ENCODE measurements at places on chromosomes 11 and 22. TPM values are rescaled to one million over a fixed set of nuclear protein-coding genes. Genes with fewer than 3 reads are reported as not detected.

- no peak for DNase-seq
Measured at GRCh38 chr11:95562196-95562921, 227.2 kb downstream of the FAM76B start.

- no peak for DNase-seq
Measured at GRCh38 chr22:39408807-39409206, 9.2 kb downstream of the TAB1 start.

GRCh38 chr22:41198027-41198580, 7.0 kb upstream of the L3MBTL2 start:
- DNase-seq: peak; percentile 37

DNA sequence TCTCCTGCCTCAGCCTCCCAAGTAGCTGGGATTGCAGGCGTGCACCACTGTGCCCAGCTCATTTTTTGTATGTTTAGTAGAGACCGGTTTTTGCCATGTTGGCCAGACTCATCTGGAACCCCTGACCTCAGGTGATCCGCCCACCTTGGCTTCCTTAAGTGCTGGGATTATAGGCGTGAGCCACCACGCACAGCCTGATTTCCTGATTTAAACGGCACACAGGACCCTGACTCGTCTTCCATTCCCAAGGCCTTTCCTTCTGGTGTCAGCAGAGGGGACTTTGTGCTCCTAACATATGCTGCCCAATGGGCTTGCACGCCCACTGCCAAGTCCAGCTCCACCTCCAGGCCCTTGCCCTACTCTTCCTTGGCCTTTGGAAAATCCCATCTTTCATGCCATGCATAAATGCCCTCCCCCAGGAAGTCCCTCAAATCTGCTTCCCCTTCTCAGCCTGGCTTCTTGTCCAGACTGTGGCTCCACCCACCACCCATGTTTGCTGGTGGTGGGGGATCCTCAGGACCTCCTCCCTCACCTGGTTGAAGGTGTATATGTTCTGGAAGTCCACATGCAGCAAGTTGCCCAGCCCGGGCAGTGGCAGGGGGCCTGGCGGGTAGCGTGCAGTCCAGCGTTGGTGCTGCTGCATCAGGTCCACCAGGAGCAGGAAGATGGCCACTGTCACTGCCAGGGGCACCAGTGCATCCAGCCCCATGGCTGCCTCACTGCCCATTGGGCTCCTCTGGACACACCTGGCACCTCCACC, 23.9 kb upstream of the CYP2D6 start:
- no peak for DNase-seq

DNA sequence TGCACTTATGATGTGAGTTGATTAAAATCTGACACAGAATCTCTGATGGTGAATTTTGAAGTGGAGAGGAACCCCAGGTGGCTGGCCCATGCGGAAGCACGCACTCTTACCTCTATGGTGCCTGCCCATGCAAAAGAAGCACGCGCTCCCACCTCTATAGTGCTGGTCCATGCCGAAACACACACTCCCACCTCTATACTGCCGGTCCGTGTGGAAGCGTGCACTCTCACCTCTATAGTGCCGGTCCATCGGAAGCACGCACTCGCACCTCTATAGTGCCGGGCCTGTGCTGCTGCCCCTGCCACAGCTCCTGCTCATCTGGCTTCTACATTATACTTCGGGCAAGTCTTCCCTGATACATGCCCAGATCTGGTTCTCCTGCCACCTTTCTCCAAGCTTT, 36.8 kb upstream of the SLC25A1 start:
- DNase-seq: no peak

- DNase-seq: peak; percentile 36
Measured at GRCh38 chr11:73157101-73158010, 15.2 kb upstream of the FCHSD2 start.

DNA sequence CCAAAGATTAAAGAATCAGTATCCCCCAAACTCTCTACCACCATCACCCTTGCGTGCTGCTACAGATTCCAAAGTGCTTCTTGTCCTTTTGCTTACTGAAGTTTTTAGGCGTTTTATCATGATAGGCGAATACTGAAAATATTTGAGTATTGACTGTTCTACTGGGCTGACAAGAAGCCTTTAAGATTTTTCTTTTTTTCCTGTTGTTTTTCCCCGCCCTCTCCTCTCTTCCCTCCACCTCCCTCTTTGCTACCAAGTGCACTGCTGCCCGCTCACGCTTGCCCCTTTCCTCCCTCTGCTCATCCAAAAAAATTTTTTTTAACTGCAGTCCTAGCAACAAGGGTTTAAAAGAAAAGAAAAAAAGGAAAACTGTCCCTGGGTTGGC, 679 bp downstream of the SPCS2 start:
- no peak for DNase-seq

- no peak for DNase-seq
Measured at GRCh38 chr11:73406619-73407018, 30.4 kb downstream of the RELT start.

DNA sequence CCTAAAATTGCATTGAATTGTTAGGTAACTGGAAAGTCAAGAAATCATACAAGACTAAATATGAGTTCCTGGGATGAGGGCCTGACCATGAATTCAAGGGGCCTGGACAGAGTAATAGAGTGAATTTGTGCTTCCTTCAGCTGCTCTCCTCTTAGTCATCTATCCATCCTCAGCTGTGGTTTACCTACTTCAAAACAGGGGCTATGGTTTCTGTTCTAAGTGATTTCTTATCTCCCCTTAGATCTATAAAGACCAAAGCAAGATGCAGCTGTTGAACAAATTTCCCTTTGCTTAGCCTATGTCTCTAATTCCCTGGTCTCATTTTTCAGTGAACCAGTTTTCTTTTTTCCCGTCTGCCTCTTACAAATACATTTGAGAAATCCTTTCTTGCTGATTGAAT, 428.5 kb downstream of the FAM181B start:
- peak; percentile 1 for DNase-seq

- DNase-seq: peak; percentile 51
Measured at GRCh38 chr11:121964591-121964990, 151.4 kb downstream of the BLID start.

DNA sequence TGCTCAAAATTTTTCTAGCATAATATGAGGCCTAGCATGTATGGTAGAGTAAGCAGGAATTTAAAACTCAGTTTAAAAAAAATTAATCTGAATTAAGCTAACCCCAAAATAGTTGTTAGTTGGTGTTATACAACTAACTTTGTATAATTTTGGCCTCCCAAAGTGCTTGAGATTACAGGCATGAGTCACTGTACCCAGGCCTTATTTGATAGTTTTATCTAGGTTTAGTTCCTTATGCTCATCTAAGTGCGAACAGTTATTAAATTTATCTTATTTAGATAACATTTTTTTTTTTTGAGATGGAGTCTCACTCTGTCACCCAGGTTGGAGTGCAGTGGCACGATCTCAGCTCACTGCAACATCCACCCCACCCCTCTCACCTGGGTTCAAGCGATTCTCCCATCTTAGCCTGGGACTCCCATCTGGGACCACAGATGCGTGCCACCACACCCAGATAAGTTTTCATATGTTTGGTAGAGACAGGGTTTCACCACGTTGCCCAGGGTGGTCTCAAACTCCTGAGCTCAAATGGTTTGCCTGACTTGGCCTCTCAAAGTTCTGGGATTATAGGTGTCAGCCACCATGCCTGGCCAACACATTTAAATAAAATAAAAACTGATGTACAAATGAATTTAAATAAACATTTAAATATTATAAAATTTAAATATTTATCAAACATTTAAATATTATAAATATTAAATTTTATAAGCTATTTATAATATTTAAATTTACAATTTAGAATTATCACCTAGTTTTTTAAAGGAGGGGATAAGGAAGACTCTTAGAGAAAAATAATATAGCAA, 7.5 kb downstream of the IL18 start:
- DNase-seq: no peak

- no peak for DNase-seq
Measured at GRCh38 chr11:285894-286220, 3.1 kb upstream of the PGGHG start.

DNA sequence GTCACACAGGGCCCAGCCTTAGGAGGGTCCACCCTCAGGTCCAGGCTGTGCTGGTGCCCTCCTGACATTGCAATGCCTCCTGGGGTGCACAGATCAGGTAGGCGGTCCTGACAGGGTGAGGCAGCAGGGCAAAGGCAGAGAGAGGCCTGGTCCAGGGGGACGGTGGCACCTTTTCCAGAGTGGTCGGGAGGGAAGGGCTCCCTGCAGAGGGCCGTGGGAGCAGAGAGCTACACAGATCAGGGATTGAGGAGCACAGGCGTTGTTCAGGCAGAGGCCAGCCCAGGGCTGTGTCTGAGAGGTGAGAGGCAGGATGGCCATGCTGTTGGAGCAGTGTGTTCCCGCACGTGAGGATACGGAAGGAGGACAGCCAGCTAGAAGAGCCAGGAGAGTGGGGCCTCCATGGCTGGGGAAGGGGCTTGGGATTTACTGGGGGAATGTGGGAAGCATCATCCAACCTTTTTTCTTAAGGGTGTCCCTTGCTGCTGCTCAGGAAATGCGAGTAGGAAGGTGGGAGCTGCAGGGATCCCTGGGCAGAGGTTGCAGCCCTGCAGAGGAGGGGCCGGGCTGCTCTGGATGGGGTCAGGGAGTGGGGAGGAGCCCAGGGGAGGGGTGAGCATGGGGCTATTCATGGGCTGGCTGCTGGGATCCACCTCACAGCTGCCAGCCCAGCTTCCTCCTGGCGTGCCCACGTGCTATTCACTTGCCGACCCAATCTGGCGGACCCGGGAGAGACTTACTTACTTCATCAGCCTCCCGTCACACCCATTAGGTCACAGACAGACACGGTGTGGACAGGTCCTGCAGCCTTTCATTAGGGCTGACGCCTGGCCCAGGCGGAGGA, 1516.4 kb downstream of the TBC1D22A start:
- DNase-seq: no peak

DNA sequence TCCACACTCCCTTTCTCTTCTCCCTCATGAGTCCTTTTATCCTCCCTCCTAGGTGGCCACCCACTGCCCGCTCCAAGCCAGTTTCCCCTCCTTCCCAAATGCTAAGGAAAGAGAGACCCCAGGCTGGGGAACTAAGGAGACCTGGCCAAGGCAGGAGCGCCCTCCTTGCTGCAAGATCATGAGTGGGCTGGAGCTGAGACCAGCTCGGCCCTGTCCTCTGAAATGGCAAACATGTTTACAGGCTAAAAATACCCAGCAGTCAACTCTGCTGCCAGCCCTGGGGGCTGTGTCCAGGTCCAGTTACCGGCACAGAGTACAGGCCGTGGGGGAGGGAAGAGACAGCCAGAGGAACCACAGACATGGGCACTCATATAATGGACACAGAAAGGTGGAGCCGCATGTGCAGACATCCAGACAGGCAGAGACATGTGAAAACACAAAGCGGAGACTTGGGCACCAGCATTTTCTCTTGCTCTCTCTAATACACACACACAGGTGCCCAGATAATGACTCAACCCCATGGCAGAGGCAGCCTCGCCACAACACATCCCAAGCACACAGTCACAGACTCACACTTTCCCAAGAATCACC, 1.2 kb upstream of the AHNAK start:
- peak; percentile 64 for DNase-seq

GRCh38 chr11:32437495-32438345, 2.4 kb upstream of the WT1 start:
- DNase-seq: no peak

DNA sequence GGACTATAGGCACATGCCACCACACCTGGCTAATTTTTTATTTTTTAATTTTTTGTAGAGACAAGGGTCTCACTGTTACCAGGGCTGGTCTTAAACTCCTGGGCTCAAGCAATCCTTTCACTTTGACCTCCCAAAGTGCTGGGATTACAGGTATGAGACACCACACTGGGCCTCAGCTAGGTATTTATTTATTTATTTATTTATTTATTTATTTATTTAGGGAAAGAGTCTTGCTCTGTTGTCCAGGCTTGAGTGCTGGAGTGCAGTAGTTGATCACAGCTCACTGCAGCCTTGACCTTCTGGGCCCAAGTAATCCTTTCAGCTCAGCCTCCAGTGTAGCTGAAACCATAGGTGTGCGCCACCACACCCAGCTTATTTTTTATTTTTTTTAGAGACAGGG, 43.2 kb downstream of the HORMAD2 start:
- DNase-seq: no peak

GRCh38 chr11:11998091-11998781, 10.2 kb downstream of the DKK3 start:
- peak; percentile 94 for DNase-seq

- DNase-seq: no peak
Measured at GRCh38 chr11:76335842-76336241, 45.1 kb downstream of the THAP12 start.

- DNase-seq: no peak
Measured at GRCh38 chr22:41542224-41542623, 2.0 kb downstream of the POLR3H start.

- no peak for DNase-seq
Measured at GRCh38 chr11:119720311-119720913, 8.6 kb downstream of the NECTIN1 start.

- DNase-seq: no peak
Measured at GRCh38 chr11:131692151-131692550, 321.7 kb downstream of the NTM start.

DNA sequence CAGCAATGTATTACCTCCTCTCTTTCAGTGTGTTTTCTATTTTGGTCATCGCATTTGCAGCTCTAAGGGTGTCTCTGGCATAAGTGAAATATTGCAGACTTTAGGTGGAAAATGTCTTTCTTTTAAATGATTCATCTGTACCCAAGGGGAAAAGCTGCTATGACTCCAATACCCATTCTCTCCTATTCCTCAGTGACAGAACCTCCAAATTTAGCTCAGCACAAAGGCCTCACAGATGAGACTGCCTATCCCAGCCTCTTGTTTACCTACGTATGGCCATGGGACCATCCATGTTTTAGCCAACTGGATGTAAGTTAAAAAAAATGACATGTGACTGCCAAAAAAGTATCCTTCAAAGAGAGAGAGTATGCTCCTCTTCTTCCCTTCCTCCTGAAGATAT, 7.9 kb downstream of the MTMR2 start:
- DNase-seq: no peak

GRCh38 chr11:77882396-77882795, 61.5 kb downstream of the AAMDC start:
- DNase-seq: no peak

GRCh38 chr11:70575396-70576060, 177.2 kb downstream of the CTTN start:
- DNase-seq: no peak

The JHY gene
- total RNA-seq: 2.1 TPM

The ARHGAP20 gene
- 0.17 TPM for total RNA-seq

The DEUP1 gene
- total RNA-seq: not detected

The UCP3 gene
- total RNA-seq: 0.43 TPM

The ANKRD13D gene
- 26.5 TPM for total RNA-seq

The CLTCL1 gene
- 8.9 TPM for total RNA-seq

The GLB1L3 gene
- 0.03 TPM for total RNA-seq

The DAGLA gene
- 3.7 TPM for total RNA-seq

The IGF2 gene
- not detected for total RNA-seq

The VWCE gene
- 0.17 TPM for total RNA-seq

The ZNRF3 gene
- 7.1 TPM for total RNA-seq

The CRYBA4 gene
- total RNA-seq: not detected

The MCHR1 gene
- total RNA-seq: not detected

The IRAG1 gene
- 0.02 TPM for total RNA-seq

The GRIK4 gene
- not detected for total RNA-seq

The RAB3IL1 gene
- 3.1 TPM for total RNA-seq
